Germinal center (tissue), 1 donor: ENCODE measurements at places on chromosomes 4 and X.

DNA sequence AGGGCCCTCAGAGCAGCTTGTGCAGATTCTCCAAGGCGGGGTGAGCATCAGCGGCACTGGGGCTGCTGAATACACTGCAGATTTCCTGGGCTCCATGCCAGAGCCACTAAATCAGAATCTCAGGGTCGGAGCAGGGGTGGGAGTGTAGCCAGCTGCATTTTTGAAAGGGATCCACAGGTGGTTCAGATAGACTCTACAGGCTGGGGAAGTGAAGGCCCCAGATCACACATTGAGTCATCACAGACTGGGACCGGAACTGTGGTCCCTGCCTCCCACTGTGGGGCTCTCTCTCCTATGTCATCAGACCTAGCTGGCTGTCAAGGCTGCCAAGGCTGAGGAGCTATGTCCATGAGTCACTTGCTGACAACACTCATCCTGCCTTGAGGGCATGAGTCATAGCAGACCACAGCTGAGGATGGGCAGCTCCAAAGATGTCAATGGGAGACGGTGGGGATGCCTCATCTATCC, 162.3 kb upstream of the MAMLD1 start:
- DNase-seq, result peak; percentile 30

DNA sequence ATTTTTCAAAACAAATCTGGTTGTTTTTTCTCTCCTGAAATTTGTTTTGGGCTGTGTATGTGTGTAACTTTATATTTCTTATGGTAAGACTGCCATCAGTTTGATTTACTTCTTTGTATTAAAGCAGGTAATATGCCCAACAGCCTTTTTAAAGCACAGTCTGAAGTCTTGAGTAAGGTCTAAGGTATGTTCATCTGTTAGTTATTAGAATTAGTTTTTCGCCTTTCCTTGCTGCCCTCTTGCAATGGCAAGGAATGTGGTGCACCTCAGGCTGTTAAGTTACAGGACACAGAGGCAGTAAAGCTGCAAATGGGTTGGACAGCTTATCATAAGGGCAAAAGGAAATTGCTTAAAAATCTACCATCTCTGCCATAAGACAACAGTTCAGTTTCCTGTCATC, 71.8 kb downstream of the METTL14 start:
- no peak for DNase-seq

GRCh38 chr4:111274486-111274885, 651.6 kb upstream of the PITX2 start:
- no peak for DNase-seq

DNA sequence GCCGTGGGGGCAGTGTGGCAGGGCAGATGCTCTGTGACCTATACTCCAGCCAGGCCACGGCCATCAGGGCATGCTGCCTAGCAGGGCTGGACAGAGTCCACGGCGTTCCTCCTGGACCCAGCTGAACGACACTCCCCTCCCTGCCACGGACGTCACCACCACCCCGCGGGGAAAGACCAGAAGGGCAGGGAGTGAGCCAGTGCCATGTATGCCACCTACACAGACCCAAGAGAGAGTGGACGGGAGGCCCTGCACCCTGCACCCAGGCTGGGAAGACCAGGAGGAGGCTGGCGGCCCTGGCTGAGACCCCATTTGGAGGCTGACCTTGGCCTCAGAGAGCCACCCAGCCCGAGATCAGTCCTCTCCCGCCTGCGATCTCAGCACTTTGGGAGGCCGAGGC, 101.9 kb downstream of the FAM53A start:
- DNase-seq, result no peak

DNA sequence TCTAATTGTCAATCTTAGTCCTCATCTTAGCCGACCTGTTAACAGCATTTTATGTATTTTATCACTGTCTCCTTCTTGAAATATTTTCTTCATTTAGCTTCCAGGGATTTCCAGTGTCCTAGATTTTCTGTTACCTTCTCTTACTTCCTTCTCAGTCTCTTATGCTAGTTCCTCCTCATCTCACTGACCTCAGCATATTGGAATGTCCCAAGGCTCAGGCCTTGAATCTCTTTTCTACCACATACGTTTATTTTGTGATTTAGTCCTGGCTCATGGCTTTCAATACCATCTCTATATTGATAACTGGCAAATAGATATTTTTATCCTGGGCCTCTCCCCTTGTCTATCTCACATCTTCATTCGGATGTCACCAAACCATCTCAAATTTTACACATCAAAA, 61.1 kb downstream of the IQCM start:
- DNase-seq, result no peak

DNA sequence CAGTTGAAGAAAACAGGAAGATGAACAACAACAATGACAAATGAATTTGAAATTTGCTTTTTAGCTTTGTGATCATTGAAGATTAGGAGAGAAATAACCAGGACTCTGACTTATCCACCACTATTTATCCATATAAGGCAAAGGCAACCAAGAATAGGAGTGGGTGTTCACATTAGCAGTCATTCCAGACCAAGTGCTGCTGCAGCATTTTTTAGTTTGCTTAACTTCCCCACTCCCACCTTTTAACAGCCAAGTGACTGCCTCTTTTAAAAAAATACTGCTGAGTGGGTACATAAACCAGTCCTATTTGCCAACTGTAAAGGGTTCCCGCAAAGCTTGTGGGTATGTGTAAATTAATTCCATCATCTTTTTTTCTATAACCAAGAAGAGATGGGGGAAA, 230.9 kb downstream of the IQCM start:
- no peak for DNase-seq

DNA sequence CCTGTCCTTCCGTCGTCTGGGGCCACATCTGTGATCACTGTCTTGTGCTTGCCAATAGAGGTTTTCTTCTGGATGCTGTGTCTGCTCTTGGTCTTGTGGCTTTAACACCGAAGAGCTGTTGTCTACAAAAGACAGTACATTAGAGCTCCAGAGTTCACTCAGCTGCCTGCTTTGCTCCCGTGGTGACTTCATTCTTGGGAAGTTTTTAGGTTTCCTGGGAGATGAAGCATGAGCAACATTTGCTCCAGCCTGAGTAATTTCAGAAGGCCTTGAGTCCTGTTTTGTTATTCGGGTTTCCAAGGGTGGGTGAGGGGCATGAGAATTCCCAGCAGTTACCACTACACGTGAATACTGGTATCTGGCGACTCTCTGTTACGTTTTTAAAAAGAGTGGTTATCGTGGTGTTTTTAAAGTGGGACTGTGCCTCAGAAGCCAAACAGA, 189.2 kb downstream of the SHROOM3 start:
- DNase-seq, result no peak

- DNase-seq, result no peak
Measured at GRCh38 chrX:30888526-30889146, 418 bp downstream of the TAB3 start.

DNA sequence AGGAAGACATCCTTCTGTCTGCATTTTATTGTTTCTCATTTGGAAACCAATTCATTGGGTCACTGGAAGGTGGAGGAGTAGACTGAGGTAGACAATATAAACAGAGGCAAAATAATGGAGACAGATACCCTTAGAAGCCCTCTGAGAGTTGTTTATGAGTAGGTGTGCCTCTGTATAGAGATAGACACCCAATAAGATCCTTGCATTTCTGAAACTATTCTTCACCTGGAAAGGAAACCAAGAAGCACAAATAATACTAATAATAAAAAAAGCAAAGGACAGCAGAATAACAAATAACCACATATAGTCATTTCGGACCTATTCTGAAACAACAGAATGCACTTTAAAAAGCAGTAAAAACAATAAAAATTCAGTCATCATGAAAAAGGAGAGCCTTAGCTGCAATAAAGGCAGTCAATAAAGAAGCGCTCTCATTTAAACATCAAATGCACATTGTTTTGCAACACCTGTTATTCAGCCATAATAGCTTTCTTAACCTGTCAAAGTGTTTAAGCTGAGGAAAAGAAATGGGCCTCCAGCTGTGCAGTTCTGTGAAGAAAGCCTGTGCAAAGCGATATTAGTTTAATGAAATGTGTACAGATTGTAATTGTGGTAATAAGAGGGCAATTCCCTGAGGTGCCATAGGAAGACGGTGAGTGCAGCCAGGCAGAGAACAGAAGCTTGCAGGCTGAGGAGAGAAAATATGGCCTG, 904.2 kb downstream of the STPG2 start:
- no peak for DNase-seq

- no peak for DNase-seq
Measured at GRCh38 chr4:160091631-160092030, 988.8 kb downstream of the RAPGEF2 start.

GRCh38 chrX:69179380-69179911, 14.2 kb upstream of the PJA1 start:
- DNase-seq, result no peak

DNA sequence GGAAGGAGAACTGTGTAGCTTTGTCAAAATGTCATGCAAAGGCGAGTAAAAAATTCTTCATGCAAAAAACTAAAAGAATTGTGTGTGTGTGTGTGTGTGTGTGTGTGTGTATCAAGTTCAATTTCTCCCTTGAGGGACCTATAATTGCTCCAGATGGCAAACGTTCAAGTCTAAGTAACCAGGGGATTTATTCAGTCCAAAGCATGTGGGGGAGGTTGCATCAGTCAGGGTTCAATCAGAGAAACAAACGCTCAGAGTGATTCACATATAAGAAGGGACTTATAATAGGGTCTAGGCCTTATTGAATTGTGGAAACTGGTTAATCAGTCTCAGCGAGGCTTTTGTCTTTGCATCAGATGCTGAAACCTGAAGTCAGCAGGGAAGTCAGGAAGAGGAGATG, 5.0 kb downstream of the DCAF8L1 start:
- no peak for DNase-seq

- no peak for DNase-seq
Measured at GRCh38 chr4:189177130-189177529, 763.5 kb upstream of the FRG1 start.

DNA sequence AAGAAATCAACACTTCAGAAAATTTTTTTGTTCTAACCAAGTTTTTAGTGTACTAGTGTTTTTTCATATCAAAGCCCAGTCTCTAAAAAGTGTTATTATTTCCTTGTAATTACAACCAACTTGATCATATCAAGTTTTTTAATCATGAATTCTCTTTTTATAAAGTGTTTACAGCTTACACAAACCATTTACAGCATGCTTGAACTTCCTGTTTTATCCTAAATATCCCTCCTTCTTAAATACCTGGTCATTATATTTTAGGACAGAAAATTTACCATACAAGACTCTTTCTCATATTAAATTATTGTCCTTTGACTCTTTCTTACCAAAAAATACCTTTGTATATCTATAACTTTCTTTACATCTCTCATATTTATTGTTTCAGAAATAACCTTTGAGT, 89.4 kb upstream of the NPY2R start:
- no peak for DNase-seq

GRCh38 chrX:44234116-44234515, 109.4 kb downstream of the EFHC2 start:
- no peak for DNase-seq

DNA sequence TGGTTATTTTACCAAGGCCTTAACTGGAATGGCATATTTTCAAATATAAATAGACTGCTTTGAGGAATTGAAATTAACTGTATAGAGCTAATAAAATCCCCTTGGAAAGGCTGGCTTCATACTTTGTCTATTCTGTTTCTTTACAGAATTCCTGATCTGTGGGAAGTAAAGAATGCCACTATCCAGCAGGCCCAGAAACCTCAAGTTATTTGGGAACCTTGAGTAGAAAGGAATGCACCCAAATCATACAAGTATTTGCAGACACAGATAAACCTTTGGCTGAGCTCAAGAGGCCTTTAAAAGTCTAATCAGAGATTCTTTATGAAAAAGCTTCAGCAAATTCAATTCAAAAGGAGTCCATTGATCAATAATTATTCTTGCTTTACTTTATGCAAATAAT, 975.7 kb upstream of the PABPC4L start:
- DNase-seq, result no peak
